ENCODE measurements at places on chromosomes 16 and 17.

GRCh38 chr16:84314373-84314772, 19.7 kb downstream of the WFDC1 start:
- DNase-seq: no peak

DNA sequence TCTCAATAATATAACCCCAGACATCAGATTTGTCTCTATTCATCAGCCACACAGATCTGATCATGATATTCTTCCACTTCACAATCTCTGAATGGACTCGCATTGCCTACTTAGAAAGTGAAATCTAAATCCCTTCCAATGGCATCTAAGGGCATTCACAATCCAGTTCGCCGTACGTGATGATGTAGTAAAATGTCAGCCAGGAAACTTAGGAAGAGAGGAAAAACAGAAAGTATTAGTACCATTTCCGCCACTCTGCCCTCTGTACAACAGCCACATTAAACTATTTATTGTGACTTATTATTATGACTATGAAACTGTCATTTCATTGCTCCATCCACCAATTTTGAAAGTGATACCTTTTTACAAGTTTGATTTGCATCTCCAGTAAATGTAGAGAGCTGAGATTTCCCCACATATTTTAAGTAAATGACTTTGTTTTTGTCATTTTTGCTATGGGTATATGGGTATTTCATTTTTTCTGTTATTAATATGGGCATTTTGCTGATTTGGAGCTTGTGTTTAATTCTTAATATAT, 69.4 kb upstream of the SMIM36 start:
- no peak for DNase-seq

DNA sequence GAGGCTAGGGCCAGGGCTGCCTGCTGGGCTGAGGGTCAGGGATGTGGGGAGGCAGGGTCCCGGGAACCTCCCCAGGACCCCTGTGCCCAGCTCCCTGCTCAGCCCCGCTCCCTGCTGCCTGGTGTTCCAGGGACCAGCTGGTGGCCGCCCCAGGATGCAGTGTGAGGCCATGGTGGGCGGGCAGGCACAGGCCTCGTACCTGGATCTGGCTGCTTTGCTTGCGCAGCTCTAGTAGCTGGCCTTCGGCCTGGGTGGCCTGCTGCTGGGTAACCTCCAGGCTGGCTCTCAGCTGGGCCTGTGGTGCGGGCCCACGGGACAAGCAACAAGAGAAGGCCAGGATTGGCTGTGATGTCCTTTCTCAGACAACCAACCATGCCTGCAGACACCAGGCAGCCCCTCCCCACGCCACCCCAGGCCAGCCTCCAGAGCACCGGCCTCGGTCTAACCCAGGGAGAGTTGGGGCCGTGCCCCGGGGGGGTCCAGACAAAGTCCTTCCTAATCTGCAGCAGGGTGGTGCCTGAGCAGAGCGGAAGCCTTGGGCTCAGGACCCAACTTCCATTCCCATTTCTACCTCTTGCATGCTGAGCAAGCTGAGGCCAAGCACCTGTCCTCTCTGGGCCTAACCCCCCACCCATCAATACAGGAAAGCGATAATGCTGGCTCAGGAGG, 4.1 kb downstream of the TRIM65 start:
- DNase-seq: no peak

DNA sequence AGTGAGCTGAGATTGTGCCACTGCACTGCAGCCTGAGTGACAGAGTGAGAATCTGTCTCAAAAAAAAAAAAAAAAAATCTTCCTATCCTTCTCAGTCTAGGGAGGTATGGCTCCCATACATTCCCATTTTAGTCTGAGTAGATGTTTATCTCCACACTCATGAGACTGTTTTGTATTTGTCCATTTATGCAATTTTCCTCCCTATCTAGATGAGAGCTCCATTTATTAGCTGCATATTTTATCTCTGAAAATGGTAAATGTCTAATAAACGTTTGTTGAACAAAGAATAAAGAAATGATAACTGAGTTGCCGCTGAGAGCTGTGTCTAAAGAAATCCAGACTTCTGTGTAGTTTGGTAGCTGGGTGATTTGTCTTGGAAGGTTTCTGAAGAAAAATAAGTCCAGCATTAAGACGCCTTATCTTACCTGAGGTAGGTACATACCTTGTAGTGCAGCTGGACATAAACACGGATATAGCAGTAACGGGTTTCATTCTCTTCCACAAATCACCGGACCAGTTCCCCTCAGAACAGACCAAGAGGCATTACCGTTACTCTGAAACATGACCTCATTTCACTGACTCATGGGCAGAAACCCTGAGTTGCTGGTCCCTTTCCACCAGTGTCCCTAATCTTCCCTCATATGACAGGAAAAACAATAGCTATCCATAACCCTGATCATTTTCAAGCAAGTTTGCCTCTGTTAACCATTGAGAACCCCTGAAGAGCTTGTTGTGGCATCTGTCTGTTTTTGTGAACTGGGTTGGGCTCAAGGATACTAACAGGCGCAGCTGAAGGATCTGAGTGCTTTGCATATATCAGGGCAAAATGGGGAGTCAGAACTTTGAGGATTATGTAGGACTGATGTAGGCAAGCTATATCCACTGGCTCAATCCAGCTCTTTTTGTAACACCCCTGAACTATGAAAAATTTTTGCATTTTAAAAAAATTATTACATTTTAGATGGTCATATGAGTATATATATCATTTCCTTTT, 177.4 kb upstream of the XYLT1 start:
- DNase-seq: no peak

Data from RCC 7860 (cell line).